ENCODE measurements at places on chromosomes 2 and 18. TPM values are rescaled to one million over a fixed set of nuclear protein-coding genes. Genes with fewer than 3 reads are reported as not detected.

Gene HOXD13
- not detected for total RNA-seq

Gene RND3
- 413 TPM for total RNA-seq

Gene PROC
- not detected for total RNA-seq

Gene SIX3
- total RNA-seq, result not detected

Gene APCDD1
- total RNA-seq, result 4.5 TPM

Gene IL1F10
- total RNA-seq, result not detected

Gene DDX1
- total RNA-seq, result 65.3 TPM

Gene PSMG2
- total RNA-seq, result 82.0 TPM

Gene ABCG5
- not detected for total RNA-seq

Gene MEIS1
- 127 TPM for total RNA-seq

Gene HOXD10
- not detected for total RNA-seq

Gene ECEL1
- not detected for total RNA-seq

Gene SPDYA
- total RNA-seq, result 2.3 TPM

Gene CAVIN2
- 21.0 TPM for total RNA-seq

Gene NEUROD1
- total RNA-seq, result not detected

Gene CPO
- total RNA-seq, result 0.17 TPM

Gene ARHGAP15
- not detected for total RNA-seq

Gene ABCG8
- not detected for total RNA-seq

Gene CCBE1
- total RNA-seq, result 69.4 TPM

Gene SLC19A3
- total RNA-seq, result 0.29 TPM

Gene EVX2
- total RNA-seq, result not detected

Gene IL18R1
- total RNA-seq, result 0.66 TPM

Gene SGPP2
- total RNA-seq, result not detected

Gene VPS54
- 21.2 TPM for total RNA-seq

Data from smooth muscle cell of trachea (primary cell).